CD4-positive, alpha-beta memory T cell (primary cell): ENCODE measurements at places on chromosomes 3 and 15. TPM values are rescaled to one million over a fixed set of nuclear protein-coding genes. Genes with fewer than 3 reads are reported as not detected.

DNA sequence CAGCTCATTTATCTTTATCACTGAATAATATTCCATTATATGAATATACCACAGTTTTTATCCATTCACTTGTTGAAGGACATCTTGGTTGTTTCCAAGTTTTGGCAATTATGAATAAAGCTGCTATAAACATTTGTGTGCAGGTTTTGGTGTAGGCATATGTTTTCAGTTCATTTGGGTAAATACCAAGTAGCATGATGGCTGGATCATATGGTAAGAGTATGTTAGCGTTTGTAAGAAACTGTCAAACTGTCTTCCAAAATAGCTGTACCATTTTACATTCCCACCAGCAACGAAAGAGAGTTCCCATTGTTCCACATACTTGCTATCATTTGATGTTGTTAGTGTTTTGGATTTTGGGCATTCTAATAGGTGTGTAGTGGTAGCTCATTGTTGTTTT lies 72.0 kb upstream of the GOLGA8J start:
- DNase-seq = no peak

The KLHL40 gene
- total RNA-seq = not detected

- no peak for DNase-seq
Observed at GRCh38 chr15:45780352-45780751, 145.5 kb downstream of the SQOR start.

- no peak for DNase-seq
Observed at GRCh38 chr15:89852342-89852995, 37.8 kb upstream of the ANPEP start.

- no peak for DNase-seq
Observed at GRCh38 chr3:37736624-37737023, 125.1 kb upstream of the CTDSPL start.

DNA sequence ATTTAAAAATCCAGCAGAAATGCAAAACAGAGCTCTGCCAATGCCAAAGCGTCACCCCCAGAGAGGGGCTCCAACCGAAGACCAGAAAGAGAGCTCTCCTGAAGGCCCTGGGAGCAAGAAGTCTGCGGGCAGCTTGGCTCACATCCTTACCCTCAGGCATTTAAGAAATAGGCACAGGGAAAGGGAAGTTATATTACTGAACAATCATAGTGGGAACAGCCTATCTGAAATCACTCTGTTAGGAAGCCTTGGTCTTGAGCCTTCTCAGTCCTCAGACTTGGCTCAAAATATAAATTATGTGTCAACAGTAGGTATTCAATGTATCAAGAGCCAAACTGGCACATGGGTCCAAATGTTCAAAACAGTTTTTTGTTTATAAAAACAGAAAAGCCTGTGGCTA lies 10.3 kb upstream of the PPARG start:
- no peak for DNase-seq

The CYP1A2 gene
- not detected for total RNA-seq

The TPRG1 gene
- 52.5 TPM for total RNA-seq

DNA sequence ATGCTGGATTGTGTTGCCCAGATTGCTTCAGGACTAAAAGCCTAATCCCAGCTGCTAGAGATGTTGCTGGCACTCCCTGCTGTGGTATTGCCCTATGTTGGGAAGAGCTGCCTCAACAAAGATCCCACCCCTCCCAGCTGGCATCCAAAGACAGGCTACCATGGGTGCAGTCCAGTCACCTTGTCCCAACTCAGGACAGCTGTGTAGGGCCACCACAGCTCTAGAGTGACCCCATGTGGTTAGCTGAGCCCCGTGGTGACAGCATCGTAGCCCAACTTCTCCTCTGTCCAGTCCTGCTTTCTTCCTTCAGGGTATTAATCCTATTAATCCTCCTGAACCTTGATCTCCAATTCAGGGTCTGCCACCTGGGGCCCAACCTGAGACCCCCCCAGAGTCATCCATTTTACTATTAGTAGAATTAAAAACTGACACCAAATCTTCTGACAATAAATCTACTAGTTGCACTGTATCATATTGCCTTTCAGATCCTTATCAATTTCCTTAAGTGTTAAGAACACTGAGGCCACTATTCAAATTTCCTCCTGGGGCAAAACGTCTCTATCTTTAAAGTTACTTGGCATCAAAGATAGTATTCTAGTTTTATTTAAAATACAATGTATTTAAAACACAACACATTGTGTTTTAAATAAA lies 83.5 kb downstream of the AQP9 start:
- no peak for DNase-seq

DNA sequence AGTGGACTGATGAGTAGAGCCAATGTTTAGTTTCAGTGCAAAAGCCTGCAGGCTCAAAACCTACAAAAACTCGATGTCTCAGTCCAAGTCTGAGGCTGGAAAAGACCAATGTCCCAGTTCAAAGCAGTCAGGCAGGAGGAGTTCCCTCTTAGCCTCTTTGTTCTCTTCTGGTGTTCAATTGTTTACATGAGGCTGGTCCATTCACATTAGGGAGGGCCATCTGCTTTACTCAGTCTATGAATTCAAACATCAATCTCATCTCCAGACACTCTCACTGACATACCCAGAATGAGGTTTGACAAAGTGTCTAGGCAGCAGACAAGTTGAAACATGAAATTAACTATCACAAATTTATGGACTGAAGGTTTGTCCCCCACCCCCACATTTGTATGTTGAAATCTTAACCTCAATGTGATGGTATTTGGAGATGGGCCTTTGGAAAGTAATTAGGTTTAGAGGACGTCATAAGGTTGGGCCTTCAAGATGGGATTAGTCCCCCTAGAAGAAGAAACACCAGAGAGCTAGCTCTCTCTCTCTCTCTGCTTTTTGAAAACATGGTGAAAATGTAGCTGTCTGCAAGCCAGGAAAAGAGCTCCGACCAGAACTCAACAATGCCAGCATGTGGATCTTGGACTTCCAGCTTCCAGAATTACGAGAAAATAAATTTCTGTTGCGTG lies 438.5 kb upstream of the RGMA start:
- DNase-seq = no peak
